ENCODE measurements at places on chromosomes 12 and 14. TPM values are rescaled to one million over a fixed set of nuclear protein-coding genes. Genes with fewer than 3 reads are reported as not detected.

GRCh38 chr14:92564344-92565039 is 50.9 kb downstream of the RIN3 start:
- H3K36me3 ChIP-seq, result peaks cover 8% of the 10 kb centered on the region
- peak overlapping the region; percentile 66 for H3K27ac ChIP-seq
- no peaks in the 10 kb centered on the region for H3K27me3 ChIP-seq
- H3K4me1 ChIP-seq, result peaks cover 39% of the 10 kb centered on the region

Gene ABCC9
- 0.23 TPM for total RNA-seq

Gene MOK
- 108 TPM for total RNA-seq

Gene NPFF
- not detected for total RNA-seq

- H3K4me3 ChIP-seq, result no peak overlapping the region
- H3K4me1 ChIP-seq, result no peaks in the 10 kb centered on the region
- DNase-seq, result no peak
- H3K27ac ChIP-seq, result no peak overlapping the region
Observed at GRCh38 chr12:19979584-19979983, 388.8 kb upstream of the PDE3A start.

DNA sequence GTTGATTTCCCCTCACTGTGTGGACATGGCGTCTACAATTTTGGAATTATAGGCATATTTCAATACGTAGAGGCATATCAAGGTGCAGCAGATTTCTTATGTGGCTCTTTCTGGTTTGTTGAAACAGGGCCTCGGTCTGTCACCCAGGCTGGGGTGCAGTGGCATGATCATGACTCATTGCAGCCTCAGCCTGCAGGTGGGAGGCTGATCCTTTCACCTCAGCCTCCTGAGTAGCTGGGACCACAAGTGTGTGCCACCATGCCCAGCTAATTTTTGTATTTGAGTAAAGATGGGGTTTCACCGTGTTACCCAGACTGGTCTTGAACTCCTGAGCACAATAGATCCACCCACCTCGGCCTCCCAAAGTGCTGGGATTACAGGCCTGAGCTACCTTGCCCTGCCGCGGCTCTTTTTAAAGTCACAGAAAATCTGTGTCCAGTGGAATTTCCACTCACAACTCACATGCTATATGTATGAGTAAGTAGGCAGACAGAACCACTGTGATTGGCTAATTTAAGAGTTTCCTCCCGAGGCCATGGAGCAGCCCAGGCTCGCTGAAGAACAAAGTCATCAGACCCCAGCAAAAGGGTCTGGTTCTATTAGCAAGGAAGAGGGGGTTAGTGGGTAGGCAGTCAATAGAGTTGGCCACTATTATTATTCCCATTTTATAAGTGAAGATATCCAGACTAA is 9.1 kb downstream of the GNG2 start:
- no peak for DNase-seq
- no peak overlapping the region for H3K4me3 ChIP-seq
- no peaks in the 10 kb centered on the region for H3K27me3 ChIP-seq

- H3K27ac ChIP-seq, result no peak overlapping the region
- H3K4me1 ChIP-seq, result peaks cover 9% of the 10 kb centered on the region
- no peak overlapping the region for H3K4me3 ChIP-seq
- peaks cover 67% of the 10 kb centered on the region for H3K36me3 ChIP-seq
Observed at GRCh38 chr14:59490756-59491155, 6.4 kb downstream of the JKAMP start.

Gene ATL1
- total RNA-seq, result 1.3 TPM
